Right renal cortex interstitium (tissue), 3 donors: ENCODE measurements at places on chromosomes 4 and X. TPM values are rescaled to one million over a fixed set of nuclear protein-coding genes. Genes with fewer than 3 reads are reported as not detected.

Gene HTATSF1
- polyA plus RNA-seq = 131 TPM

GRCh38 chr4:52015366-52015765, 4.8 kb downstream of the LRRC66 start:
- DNase-seq = no peak

- DNase-seq = no peak
These were observed 725 bp downstream of the SMC1A start for GRCh38 chrX:53421772-53422085.

- peak; percentile 26 for DNase-seq
These were observed 203.0 kb downstream of the AFAP1 start for GRCh38 chr4:7736436-7737267.

GRCh38 chr4:38467296-38467695, 196.7 kb upstream of the KLF3 start:
- no peak for DNase-seq

Gene BTC
- 6.4 TPM for polyA plus RNA-seq

Gene SOD3
- 8.8 TPM for polyA plus RNA-seq

DNA sequence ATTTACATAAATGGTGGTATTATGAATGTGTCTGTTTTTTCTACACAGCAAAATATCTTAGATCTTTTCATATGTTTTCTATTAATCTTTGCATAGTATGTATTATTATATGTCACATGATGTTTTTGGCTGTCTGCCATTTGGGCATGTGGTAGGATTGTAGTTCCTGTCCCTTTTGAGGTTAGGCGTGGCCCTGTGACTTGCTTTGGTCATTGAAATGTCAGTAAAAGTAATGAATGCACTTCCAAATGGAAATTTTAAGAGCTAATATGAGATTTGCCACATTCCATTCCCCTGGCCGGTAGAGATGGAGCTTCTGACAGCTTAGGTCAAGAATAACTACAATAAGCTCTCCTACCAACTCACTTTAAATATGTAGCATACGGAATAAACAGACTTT, 45.1 kb downstream of the JADE3 start:
- DNase-seq = no peak

Gene CENPU
- 27.5 TPM for polyA plus RNA-seq

- DNase-seq = no peak
These were observed 16.5 kb upstream of the PDCL2 start for GRCh38 chr4:55608591-55608990.

DNA sequence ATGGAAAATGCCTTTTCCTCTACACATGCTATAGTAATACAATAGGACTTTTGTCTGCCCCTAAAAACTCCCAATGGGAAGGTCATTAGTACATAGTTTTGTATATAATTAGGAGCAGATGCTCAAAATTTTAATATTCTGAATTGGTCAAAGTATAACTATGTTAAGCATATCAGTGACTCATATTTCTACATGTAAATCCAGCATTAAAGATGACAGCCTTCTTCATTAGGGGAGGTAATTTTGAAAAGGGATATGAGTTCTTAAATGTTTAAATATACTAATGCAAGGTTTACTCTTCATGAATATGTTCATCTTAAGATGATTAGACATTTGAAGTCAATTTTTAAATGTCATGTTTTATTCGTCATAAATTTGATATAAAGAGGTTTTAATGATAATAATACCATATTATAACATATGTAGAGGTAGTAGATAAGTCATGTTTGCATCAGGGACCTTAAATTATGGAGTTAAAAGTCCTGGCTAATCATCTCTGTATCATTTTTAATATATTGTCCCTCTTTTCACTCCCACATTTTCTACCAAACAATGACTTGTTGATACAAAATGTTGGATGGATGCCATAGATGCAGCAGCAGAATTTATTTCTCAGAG, 218.8 kb downstream of the STPG2 start:
- no peak for DNase-seq

DNA sequence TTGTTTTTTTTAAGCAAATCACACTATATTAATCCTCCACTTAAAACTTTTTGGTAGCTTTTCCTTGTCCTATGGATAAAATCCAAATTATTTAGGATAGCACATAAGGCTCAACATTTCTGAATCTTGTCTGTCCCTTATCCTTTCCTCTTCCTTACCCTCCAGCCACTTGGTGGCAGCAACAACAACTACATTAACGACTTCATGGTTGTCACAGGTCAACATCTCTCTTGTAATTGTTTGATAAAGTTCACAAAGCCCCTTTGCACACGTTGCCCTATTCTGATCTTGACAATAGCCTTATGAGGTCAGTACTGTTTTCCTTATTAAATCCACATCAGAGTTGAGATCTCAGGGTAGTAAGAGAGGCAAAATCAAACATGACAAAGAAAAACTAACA, 269.0 kb upstream of the PABPC4L start:
- DNase-seq = peak; percentile 7

DNA sequence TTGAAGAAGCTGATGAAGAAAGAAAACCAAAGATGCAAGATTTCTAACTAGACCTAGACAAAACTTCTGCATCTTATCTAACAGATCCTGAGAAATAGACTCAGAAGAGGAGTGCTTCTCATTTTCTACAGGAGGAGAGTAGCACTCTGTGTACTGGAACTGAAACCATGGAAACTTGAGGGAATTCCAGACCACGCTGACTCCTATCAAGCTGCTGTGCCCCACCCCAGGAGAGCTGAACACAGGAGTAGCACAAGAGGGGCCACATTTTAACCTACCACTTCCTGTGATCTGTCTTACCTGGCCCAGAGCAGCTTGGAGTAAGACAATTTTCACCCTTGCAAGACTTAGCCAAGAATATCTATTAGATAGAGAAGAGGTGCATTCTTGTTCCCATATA, 248.9 kb downstream of the SCFD2 start:
- DNase-seq = no peak

Gene EFNB1
- polyA plus RNA-seq = 103 TPM

DNA sequence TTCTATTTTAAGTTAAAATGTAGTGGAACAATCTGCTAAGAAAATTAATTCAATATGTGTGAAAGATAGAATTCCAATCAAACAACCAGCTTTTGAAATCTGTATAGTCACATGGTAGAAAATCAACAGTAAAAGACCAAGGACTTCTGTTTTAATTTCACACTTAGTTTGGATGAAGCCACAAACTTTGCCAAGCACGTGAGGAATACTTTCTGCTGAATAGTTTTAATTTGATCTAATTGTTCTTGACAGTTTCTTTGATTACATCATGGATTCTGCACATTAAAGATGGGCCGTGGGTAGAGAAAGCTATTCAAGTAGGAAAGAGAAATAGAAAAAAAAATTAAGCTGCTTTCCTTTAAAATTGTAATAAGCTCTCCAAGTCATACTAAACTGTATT, 137.9 kb upstream of the FAM241A start:
- DNase-seq = no peak

- no peak for DNase-seq
These were observed 14.3 kb upstream of the MTNR1A start for GRCh38 chr4:186569533-186570192.

Gene HPGD
- polyA plus RNA-seq = 40.2 TPM

DNA sequence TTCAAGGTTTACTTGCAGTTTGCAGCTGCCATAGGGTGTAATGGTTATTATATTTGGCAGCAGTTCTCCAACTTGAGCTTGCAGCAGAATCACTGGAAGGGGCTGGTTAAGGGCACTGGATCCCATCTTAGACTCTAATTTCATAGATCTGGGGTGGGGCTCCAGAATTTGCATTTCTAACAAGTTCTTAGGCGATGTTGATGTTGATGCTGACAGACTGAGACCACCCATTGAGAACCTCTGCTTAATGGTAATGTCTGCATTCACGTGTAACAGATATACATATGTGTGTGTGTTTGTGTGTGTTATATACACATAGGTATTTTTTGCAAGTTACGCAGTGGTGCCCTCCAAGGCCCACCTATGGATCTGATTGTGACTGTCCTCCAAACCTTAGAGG, 13.8 kb downstream of the TENM3 start:
- DNase-seq = no peak
